ENCODE measurements at places on chromosomes 16 and 17.

- no peak for DNase-seq
These were observed 13.8 kb upstream of the NDUFAB1 start for GRCh38 chr16:23609929-23610328.

- no peak for DNase-seq
These were observed 291.5 kb upstream of the AXIN2 start for GRCh38 chr17:65852911-65853310.

GRCh38 chr16:56792967-56793366 is 63.0 kb downstream of the NUP93 start:
- no peak for DNase-seq

DNA sequence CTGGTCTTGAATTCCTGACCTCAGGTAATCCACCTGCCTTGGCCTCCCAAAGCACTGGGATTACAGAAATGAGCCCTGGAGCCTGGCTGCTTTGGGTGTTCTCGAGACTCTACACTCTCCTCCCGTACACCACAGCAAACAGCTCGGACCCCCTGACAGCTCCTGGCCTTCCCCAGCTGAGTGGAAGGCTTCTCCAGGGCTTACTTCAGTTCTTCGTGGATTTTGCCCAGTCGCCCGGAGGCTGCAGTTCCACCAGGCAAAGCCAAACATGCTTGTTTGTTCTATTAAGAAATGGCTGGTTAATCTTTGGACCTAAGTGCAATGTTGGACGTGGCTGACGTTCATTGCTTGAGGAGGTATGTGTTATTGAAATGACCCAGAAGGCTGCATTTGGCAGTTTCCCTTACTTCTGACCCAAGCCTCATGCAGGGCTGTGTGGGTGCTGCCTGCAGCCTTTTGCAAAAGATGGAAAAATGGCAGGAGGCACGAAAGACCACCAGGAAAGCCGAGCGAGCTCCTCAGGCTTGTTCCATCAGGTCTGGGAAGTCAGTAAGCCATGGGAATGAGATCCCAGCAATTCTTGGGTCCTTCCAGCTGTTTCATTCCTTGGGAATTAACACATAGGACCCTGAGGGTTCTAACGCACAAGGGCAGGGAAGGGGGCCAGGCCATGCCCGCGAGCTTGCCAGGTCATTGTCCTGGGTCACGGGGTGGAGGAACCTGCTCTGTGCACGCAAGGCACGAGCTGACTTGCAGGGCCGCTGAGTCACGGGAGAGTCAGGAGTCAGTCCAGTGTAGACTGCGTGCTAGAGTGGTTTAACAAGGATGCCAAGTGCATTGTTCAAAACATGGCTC is 23.9 kb upstream of the KLHDC4 start:
- no peak for DNase-seq

- DNase-seq, result no peak
These were observed 21.6 kb downstream of the C17orf58 start for GRCh38 chr17:67974598-67975066.

DNA sequence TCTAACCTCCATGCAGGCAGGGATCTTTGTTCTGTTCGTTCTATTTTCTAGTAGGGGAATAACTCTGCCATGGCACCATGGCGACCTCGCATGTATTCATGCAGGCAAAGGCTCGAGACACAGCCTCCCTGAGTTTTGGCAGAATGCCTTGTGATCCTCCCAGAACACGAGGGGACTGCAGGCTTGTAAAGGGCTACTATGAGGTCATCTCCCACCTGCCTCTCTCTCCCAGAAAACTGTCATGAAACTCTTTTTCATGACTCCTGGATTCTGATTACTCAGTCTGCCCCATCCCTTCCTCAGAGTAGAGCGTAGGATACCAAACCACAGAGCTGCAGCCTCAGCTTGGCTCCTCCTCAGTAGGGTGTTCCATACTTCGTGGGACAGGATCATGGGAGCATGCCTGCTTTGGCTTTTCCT is 64.3 kb downstream of the IGF2BP1 start:
- no peak for DNase-seq

GRCh38 chr16:11162586-11163268 is 93.3 kb downstream of the SOCS1 start:
- DNase-seq, result no peak

GRCh38 chr17:63823659-63824331 is 3.4 kb upstream of the PSMC5 start:
- no peak for DNase-seq

DNA sequence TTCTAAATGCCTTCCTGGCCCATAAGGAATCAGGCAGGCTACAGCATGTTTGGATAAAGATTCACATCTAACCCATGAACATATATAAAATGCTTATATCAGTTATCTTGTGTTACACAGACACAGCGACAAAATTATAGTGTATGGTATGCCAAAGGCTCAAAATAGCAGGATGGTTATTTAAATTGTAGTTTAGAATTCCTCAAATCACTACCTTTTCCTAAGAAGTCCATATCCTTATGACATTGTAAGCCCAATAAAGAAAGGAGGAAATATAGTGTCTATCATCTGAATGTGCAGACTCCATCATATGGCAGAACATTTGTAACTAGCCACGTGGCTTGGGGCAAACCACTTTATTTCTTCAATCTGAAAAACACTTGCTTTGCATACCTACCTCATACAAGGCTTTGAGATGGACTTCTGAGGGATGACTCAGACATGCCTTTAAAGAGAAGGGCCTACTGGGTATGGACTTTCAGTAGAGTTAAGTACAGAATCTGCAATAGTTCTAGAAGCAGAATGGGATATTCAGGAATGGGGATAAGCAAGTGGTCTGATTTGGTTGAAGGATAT is 12.1 kb upstream of the DHX8 start:
- DNase-seq, result no peak

GRCh38 chr17:7340179-7340578 is 3.9 kb downstream of the ACAP1 start:
- no peak for DNase-seq

DNA sequence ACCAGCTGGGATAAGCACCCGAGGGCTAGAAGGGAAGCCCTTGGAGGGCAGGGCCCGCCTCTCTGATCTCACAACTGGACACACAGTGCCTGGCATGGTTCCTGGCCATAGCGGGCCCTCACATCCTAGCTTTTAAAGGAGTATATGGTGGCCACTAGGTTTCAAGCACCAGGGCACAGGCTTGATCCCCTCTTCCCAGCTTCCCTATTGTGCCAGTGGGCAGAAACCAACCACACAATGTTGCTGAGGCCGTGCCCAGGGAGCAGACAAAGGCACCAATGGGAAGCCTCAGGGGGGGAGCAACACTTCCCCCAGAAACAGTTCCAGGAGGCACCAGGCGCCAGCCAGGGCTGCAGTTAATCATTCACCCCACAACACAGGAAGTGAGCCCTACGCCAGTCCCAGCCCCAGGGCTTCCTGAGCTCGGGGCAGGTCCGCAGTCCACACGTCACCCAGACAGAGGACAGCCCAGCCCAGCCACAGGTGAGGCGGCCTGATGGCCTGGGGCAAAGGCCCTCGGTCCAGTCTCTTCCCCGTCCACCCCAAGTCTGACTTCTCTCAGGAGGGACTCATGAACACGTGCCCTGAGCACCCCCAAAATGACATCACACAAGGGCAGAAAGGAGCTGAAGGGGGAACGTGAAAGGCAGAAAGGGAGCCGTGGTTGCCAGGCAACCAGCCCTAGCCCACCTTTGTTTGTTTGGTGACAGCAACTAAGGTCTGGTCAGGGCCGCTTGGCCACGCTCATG is 12.8 kb downstream of the SMIM5 start:
- DNase-seq, result peak; percentile 73

DNA sequence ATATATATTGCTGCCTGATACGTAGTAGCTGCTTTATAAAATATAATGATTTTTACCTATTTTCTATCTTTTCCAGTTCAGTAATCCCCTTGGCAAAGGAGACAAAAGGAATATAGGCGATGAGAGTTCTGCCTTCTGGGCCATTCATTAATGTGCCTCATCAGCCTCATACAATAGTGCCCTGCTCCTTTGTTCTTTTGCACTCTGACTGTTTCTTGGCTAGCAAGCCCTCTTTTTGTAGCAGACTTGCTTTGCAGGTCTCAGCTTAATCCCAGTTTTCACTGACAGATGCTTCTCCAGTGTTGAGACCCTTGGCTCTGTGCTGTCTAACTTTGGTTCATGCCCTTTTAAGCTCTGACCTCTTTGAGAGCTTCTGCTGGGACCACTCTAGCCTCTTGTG is 10.4 kb downstream of the HSD17B2 start:
- DNase-seq, result no peak

DNA sequence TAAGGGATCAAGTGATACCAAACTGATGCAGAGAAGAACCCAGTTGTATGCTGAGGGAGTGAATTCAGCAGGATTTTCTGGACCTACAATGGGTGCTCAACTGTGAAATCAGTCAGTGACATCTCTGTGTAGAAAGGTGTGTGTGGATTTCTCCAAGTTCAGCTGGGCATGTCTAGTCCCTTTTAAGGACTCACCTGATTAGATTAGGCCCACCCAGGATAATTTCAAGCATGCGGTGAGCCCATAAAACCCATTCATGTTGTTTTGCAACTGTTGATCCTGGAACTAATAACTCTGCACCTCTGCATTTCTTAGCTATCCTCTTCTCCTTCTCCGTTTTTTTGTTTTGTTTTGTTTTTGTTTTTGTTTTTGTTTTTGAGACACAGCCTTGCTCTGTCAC is 35.1 kb upstream of the DNAJA2 start:
- DNase-seq, result no peak

GRCh38 chr16:79348521-79349306 is 251.8 kb downstream of the MAF start:
- DNase-seq, result no peak
